ENCODE measurements at places on chromosomes 2 and 18.
A peak's percentile ranks its signal among the peaks of the same experiment; 100 is the strongest.

DNA sequence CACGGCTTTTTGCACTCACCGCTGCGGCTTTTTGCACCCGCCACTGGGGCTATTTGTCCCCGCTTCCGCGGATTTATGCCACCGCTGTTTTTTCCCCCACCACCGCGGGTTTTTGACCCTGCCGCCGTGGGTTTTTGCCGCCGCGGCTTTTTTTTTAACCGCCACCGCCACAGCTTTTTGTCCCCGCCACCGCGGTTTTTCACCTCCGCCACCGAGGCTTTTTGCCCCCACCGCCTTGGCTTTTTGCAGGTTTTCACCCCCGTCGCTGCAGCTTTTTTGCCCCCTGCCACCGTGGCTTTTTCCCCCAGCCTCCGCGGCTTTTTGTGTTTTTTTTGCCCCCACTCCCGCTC lies 2796.7 kb upstream of the TEKT4 start:
- no peak for DNase-seq

GRCh38 chr18:11121443-11121849 lies 27.9 kb downstream of the PIEZO2 start:
- DNase-seq, result peak; percentile 3

GRCh38 chr2:186467421-186467820 lies 18.6 kb upstream of the ZC3H15 start:
- DNase-seq, result no peak

GRCh38 chr18:59877361-59877760 lies 22.4 kb upstream of the PMAIP1 start:
- no peak for DNase-seq

DNA sequence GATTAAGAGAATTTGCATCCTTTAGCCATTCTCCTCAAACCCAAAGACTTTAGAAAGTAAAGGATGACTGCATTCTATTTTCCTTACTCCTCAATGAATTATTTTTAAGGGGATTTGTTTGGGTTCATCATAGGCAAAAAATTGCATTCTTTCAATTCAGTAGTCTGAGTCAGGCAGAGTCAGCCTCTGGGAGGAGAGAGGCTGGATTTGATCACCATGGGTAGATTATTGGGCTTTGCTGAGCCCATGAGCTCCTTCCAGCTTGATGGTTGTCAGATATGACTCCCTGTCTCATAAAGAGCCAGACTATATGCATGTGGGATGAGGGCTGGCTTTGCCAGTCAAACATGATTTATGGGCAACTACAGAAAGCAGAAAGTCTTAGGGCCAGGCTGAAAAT lies 101.2 kb downstream of the KCNS3 start:
- DNase-seq, result peak; percentile 31

Measured in amniotic stem cell (primary cell).